ENCODE measurements at places on chromosomes 2 and 18.
A peak's percentile ranks its signal among the peaks of the same experiment; 100 is the strongest.

GRCh38 chr2:159146996-159147666 is 139.4 kb downstream of the WDSUB1 start:
- no peak for DNase-seq

- DNase-seq: no peak
These were observed 160.3 kb upstream of the FSIP2 start for GRCh38 chr2:185578322-185578721.

- DNase-seq: no peak
These were observed 2.1 kb upstream of the HSBP1L1 start for GRCh38 chr18:79962311-79962710.

- no peak for DNase-seq
These were observed 251.7 kb upstream of the PXDN start for GRCh38 chr2:1995987-1996386.

GRCh38 chr2:72934683-72935610 is 17.6 kb downstream of the EMX1 start:
- no peak for DNase-seq

GRCh38 chr2:10413503-10413902 is 34.6 kb downstream of the ODC1 start:
- DNase-seq: no peak

DNA sequence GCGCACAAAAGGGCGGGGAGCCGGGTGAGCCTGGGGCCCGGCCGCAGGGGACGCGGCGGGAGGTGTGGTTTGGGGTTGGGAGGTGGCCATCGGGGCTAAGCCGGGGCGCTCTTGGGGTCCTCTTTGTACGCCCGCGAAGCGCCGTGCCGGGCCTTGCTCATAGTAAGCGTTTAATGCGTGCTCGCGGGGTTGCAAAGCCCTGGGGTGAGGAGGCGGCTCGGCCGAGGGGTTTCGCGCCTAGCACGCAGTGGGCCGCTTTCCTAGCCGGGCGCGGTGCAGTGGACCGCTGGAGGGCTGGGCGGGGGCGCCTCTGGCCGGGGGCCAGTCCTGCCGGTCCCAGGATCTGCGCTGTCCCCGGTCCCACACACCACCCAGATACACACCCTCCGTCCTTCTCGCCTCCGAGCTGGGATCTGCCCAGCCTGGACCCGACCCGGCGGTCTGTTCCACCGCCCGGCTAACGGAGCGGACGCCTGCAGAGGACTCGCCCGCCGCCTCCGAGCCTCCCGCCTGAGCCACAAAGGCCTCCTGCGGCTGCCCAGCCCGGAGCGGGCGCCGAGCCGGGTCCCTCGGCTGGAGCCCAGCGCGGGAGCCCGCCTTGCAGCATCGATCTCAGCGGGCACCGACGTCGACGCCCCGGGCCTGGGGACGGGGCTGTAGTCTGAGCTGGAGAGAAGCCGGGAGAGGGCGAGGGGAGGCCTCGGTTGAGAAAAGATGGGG is 564 bp downstream of the DPYSL5 start:
- no peak for DNase-seq

DNA sequence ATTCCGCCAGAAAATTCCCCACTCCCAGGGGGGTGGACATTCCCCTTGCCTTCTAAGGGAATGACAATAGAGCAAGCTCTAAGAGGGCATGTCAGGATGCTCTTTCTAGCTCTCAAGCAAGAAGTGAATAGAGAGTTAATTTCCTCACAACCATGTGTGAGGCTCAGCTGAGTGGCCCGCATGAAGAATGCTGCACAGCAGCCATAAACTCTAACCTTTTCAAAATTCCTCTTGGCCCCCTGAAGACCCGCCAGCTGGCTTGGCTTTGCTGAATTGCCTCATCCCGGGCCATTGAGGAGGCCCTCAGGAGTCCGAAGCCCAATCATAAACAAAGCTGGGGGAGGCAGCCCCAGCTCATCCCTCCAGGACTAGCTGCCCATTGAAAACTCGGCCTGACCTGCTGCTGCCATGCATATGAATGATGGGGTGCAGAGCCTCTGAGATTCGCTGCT is 38.2 kb downstream of the NRP2 start:
- no peak for DNase-seq

GRCh38 chr2:10197697-10198076 is 75.1 kb downstream of the RRM2 start:
- no peak for DNase-seq

DNA sequence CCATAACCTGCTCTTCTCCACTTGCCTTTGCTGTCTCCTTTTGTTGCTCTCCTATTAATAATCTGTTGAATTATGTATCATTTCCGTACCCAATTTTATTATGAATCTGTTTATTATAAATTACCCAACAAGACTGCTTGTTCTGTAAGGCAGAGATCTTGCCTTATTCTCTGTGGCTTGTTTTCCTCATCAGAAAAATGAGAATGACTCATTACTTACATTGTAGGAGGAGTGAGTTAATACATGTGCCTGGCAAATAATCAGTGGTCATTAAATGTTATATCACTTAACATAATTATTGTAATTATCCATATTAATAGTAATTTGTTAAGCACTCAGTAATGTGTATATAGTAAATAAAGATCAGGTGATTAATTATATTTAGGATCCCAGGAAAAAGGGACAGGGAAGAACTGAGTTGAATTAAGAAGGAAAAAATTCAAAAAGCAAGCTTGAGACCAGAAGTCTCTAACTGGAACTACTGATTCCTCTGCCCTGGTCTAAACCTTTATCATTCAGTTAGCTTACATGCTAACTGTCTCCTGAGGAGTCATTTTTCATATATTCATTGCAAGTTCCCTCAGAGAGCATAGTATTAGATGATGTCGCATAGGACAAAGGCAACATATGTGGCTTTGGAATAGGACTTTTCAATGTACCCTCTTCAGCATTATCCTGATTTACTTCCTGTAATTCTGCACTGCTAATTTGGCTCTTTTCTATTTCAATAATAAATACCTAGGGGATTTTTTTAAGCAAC is 335.7 kb downstream of the GALNT13 start:
- DNase-seq: no peak

- no peak for DNase-seq
These were observed 2.0 kb downstream of the KCTD1 start for GRCh38 chr18:26546170-26546874.

DNA sequence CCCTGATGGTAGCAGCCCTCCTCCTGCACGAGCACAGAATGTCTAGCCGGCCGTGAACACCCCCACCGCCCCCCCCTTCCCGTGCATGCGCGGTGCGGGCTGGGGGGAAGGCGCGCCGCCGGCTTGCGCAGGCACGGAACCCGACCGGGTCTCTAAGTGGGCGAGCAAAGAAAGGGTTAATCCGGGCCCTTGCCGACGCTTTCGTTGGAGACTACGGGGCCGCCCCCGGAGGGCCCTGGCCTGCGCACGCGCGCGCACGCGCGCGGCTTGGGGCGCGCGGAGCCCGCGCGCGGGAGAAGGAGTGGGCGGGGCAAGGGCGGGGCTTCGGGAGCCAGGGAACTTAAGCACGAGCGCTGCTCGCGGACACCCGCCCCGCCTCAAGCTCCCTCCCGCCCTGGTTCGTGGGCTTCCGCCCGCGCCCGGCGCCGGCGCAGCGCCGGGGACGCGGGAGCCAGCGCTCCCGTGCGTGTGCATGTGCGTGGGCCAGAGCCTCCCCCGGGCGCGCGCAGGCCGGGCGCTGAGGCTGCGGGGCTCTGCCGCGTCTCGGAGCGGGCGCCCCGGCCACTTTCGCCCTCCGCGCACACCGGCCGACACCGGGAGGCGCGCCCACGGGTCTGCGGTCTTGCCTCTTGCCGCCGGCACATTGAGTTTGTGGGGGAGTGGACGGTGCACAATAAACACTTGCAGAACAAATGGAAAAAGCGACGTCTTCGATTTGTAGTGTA is 617 bp upstream of the ZBTB14 start:
- DNase-seq: peak; percentile 92

DNA sequence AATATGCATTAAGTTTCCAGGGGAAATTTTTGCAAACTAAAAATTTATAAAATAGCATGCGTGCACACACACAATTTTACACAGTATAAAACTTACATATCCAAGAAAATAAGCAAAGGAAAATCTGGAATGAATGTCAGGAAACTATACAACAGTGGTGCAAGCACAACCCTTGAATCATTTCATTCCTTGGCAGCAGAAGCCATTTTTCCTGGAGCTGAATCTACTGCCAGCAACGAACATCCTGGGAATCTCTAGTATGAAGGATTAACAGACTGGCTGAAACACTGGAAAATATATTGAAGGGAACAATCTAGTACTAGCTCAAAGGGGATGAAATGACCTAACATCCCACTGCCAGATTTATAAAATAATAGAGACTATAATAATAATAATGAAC is 235.3 kb downstream of the DYM start:
- DNase-seq: peak; percentile 40

GRCh38 chr18:62425465-62426190 is 97.2 kb upstream of the ZCCHC2 start:
- peak; percentile 92 for DNase-seq

DNA sequence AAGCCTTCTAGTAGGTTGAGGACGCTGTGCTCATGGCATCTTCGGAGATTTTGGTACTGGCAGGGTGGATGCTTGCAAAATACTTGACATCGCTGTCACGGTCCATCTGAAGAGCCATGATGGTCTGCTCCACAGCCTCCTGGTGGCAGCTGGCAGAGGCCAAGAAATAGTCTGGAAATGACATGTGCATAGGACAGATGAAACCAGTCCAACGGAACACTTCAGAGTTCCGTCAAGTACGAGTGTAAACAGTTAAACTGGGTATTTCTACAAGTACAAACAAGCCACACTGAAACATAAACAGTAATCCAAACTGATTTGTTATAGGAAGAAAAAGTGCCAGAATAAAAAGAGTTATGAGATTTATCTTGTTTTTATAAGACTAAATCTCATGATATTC is 66.6 kb downstream of the PPP4R1 start:
- no peak for DNase-seq

GRCh38 chr2:43454791-43455190 is 141.0 kb downstream of the THADA start:
- no peak for DNase-seq

DNA sequence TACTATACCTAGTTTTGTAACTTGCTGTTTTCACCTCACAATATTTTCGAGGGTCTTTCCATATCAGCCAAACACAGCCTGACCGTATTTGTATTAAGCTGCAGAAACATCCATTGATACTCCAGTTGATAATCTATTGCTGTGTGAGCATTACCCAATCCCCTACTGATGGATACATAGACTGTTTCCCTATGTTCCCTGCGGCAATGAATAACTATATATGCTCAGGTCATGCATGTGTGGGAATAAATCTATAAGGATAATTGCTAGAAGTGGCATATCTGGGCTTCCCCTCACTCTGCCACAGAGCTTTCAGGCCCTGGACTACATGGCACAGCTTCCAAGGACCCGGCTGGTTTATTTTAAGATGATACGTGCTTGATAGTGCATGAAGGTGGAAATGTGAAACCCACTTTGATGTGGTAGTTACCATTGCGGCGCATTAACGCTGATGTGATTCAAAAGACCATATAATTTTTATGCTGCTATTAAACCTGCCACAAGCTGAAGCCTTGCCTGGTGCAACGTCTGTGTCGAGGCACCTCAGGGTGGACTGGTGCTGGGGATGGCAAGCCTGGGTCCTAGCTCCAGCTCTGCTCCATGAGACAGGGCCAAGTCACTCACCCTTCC is 130.8 kb upstream of the MSH6 start:
- no peak for DNase-seq

- DNase-seq: no peak
These were observed 33.6 kb upstream of the PTMA start for GRCh38 chr2:231674587-231675338.

DNA sequence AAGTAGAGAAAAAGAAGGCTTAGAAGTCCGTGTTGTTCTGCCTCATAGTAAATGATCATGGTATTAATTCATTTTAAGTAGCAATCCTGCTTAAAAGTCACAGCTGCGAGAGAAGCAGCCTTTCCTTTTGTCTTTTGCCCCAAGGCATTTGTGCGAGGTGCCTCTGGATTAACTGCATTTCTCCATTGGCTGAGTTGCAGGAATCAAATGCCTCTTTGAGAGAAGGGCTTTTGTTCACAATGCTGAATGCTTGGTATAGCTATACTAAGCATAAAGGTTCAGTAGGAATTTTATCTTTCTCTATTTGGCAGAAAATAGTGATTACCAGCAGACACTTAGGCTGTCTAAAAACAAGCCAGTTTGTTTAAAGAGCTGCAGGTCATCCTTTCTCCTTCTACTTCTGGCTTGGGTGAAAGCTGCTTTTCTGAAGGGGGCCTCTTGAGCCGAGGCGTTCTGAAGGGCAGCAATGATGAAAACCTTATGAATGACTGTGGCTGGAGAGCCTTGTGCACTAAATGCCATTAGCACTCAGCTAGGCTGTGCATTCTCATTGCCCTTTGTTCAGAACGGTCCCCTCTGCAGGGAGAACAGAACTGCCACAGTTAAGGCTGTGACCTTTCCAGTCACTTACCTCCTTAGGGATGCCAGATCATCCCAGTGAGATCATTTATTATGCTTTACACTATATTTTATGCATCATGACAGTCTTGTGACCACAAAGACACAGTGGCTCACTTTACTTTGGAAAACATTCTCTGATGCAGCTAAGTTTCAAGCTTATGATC is 68.8 kb upstream of the TMEM87B start:
- no peak for DNase-seq
